ENCODE measurements at places on chromosomes 4 and X. TPM values are rescaled to one million over a fixed set of nuclear protein-coding genes. Genes with fewer than 3 reads are reported as not detected.

The SHOX gene
- not detected for total RNA-seq

The IL9R gene
- 67.2 TPM for total RNA-seq

The MAB21L2 gene
- not detected for total RNA-seq

The PDZD11 gene
- 36.3 TPM for total RNA-seq

The DGAT2L6 gene
- not detected for total RNA-seq

The TAF7L gene
- not detected for total RNA-seq

The MAGT1 gene
- 56.3 TPM for total RNA-seq

The SERTM2 gene
- total RNA-seq, result not detected

The ARMCX4 gene
- total RNA-seq, result 2.5 TPM

The CDX4 gene
- total RNA-seq, result not detected

The TMPRSS11B gene
- total RNA-seq, result not detected

The TACC3 gene
- 213 TPM for total RNA-seq

The MXRA5 gene
- total RNA-seq, result not detected

The CLNK gene
- total RNA-seq, result not detected

The FRMD7 gene
- total RNA-seq, result not detected

The ARSJ gene
- not detected for total RNA-seq

The ABRAXAS1 gene
- 11.2 TPM for total RNA-seq

The CXorf65 gene
- total RNA-seq, result 26.4 TPM

The PAQR3 gene
- 12.7 TPM for total RNA-seq

The EIF2S3 gene
- 172 TPM for total RNA-seq

The POU4F2 gene
- total RNA-seq, result not detected

The GRIA2 gene
- not detected for total RNA-seq

The ODAPH gene
- total RNA-seq, result 3.5 TPM

The PGAM4 gene
- total RNA-seq, result not detected

The SHROOM4 gene
- not detected for total RNA-seq

The SYN1 gene
- 0.18 TPM for total RNA-seq

The UTP14A gene
- 18.4 TPM for total RNA-seq

The SLC34A2 gene
- not detected for total RNA-seq

The CYSLTR1 gene
- 15.7 TPM for total RNA-seq

The CC2D2A gene
- total RNA-seq, result not detected

The IL2 gene
- total RNA-seq, result 0.85 TPM

The FATE1 gene
- total RNA-seq, result not detected

The SLC25A4 gene
- total RNA-seq, result 3.8 TPM

The TBL1X gene
- 44.0 TPM for total RNA-seq

The ZNF732 gene
- total RNA-seq, result not detected

The TMEM33 gene
- total RNA-seq, result 53.3 TPM
